ENCODE measurements at places on chromosomes 7 and 10. TPM values are rescaled to one million over a fixed set of nuclear protein-coding genes. Genes with fewer than 3 reads are reported as not detected.

Gene LIPM
- 0.04 TPM for polyA plus RNA-seq

Gene PLEKHS1
- polyA plus RNA-seq, result 0.01 TPM

Gene ABCB4
- polyA plus RNA-seq, result 0.06 TPM

Gene JMJD1C
- 14.7 TPM for polyA plus RNA-seq

Gene STAG3
- not detected for polyA plus RNA-seq

All from adipose tissue (tissue), 3 donors.